A549 treated with Mapracorat at 1 μM for 4 hours (cell line): ENCODE measurements at places on chromosomes 4 and X. TPM values are rescaled to one million over a fixed set of nuclear protein-coding genes. Genes with fewer than 3 reads are reported as not detected.

The ARMCX5 gene
- 8.8 to 13.9 TPM (median 10.4 TPM) in 5 replicates for total RNA-seq

The QDPR gene
- total RNA-seq: 46.5 to 52.5 TPM (median 50.0 TPM) in 5 replicates

The DCAF4L1 gene
- 0.12 to 0.19 TPM (median 0.15 TPM) in 5 replicates for total RNA-seq

The TECRL gene
- not detected in 5 replicates for total RNA-seq

The ART3 gene
- not detected in 5 replicates for total RNA-seq

The CYTL1 gene
- total RNA-seq: not detected in 5 replicates

The RAB41 gene
- total RNA-seq: not detected in 5 replicates

The CXCL1 gene
- 6.0 to 8.7 TPM (median 7.9 TPM) in 5 replicates for total RNA-seq

The FSTL5 gene
- total RNA-seq: 0.03 to 0.04 TPM (median 0.04 TPM) in 3 of 5 replicates, not detected in the others

The SPANXN3 gene
- not detected in 5 replicates for total RNA-seq

The SHROOM3 gene
- total RNA-seq: 8.9 to 15.6 TPM (median 12.5 TPM) in 5 replicates

The HPF1 gene
- total RNA-seq: 14.1 to 23.3 TPM (median 14.9 TPM) in 5 replicates

The GAGE2A gene
- total RNA-seq: not detected in 5 replicates

The NXF2B gene
- not detected in 5 replicates for total RNA-seq

The NKAP gene
- 6.9 to 7.8 TPM (median 7.1 TPM) in 5 replicates for total RNA-seq

The USP17L25 gene
- not detected in 5 replicates for total RNA-seq

The TCEAL6 gene
- total RNA-seq: not detected in 5 replicates

The SOD3 gene
- total RNA-seq: not detected in 5 replicates

The LRCH2 gene
- not detected in 5 replicates for total RNA-seq

The FAM114A1 gene
- 20.2 to 37.2 TPM (median 32.4 TPM) in 5 replicates for total RNA-seq
